ENCODE measurements at places on chromosomes 7 and 10.

- no peak for DNase-seq
These were observed 43.7 kb downstream of the ZNF273 start for GRCh38 chr7:64946772-64947171.

DNA sequence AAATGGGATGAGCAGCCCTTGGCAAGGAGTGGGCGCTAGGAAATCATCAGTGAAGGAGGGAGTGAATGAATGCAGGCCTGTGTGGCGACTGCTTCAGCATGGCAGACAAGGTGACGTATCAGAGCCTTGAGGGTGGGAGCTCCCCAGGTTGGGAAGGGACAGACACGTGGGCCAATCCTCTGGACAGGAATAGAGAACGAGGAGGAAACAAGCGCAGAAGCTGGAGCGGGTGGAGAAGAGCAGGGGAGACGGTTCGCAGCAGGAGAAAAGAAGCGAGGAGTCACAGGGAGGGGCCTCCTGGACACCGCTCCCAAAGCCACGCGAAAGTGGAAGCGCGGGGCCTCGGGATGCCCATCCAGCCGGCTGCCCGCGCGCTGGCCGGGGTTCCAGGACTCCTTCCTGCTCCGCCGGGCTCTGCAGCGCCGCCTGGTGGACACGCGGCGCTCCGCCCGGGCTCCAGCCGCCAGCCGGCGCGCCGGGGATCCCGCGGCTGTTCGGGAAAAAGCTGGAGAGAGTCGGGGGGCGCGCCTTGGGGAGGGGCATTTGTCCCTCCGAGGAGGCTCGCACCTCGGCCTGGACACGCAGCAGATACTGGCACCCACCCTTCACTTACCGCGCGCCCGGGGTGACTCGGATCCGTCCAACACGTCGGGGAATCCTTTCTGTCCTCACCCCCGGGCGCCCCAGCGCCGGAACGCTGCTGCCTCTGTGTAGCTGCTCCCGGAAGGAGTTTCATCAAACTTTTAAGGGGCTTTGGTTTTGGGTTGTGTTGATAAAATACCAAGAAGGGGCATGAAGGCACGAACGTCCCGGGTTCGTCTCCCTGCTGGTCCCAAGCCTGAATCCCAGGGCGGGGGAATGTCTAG, 6.3 kb downstream of the ZNF503 start:
- peak; percentile 47 for DNase-seq

DNA sequence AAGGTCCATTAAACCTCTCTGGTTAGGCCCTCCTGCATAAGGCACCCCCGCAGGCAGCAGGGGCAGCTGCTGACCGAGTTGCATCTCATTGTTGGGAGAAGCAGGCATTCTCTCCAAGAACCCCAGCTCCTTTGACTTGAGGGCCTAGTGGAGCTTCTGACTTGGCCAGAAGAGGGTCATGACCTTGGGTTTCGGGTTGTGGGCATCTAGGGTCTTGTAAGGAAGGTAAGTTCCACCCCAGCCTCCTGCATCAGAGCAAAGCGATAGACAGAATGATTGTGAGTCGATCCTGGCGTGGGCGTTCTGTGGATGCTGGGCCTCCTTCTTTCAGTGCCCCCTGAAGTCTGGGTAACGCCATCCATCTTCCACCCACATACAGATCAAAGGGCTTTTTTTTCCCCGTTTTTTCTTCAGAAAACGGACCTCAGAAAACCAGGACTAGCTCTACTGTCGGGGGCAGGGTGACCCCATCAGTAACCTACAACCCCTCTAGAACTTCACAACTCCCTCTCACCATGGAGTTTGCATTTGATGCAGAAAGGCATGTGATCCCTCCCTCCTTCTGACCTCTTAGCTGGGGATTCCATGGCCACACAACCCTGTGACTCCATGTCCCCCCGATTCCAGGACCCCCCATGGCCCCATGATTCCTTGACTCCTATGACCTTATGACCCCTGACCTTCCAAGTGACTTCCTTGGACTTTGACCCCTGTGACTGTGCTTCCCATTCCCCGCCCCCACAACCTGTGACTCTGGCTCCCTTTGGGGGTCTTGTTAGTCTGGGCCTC, 3.0 kb downstream of the SEMA4G start:
- no peak for DNase-seq

- DNase-seq: no peak
These were observed 177.8 kb upstream of the PLPP4 start for GRCh38 chr10:120279196-120279595.

DNA sequence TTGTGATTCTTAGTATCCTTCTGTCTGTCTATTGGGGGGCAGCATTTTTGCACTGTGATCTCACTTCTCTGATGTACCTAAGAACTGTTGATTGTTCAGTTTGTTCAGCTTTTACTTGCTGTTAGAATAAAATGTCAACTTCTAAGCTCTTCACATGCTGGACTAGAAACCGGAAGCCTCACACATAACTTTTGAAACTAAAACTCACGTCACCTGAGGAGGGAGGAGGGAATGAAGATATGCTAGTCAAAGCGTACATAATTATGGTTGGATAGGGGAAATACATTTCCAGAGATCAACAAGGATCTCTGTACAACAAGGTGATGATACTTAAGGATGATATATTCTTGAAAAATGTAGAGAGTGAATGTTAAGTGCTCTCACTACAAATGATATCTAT, 609.7 kb downstream of the INHBA start:
- no peak for DNase-seq

- no peak for DNase-seq
These were observed 9.7 kb downstream of the MDFIC start for GRCh38 chr7:114931656-114932011.

DNA sequence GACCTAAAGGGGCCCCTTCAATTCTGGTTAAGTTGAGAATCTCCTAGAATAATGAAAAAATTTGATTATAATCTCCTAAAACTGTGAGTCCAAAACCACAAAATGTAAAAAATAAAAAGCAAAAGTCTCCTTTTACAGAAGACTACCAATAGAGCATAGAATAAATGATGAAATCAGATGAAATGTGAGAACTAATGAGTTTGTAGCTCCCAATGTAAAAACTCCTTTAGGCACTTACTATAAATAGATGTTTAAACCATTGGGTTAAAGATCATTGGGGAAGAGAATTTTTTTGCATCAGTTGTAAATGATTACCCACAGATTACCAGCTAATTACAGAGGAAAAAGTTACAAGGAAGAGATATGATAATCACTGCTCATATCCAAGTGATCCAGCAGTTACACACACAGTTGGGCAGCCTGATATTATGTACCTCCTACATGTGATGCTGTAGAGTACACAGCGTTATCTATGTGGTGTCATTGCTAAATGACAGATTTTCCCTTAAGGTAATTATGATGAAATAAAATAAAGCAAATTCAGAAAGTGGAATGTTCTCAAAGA, 282.7 kb upstream of the SEMA3D start:
- peak; percentile 82 for DNase-seq

DNA sequence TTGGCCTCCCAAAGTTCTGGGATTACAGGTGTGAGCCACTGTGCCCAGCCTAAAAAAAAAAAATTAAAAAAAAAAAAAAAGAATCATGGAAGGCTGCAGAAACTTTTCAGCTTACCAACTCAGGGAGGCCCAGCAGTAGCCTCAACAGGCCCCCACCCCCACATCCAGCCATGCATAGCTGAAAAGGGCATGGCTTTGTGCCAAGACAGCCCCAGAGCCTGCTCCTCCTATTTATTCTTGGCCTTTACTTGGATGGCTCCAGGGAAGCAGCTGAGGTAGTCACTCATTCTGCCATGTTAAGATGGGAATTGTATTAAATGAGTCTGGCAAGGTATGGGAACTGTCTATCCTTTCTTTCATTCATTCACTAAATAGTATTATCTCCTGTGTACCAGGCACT, 13.7 kb upstream of the CNNM2 start:
- DNase-seq: no peak

DNA sequence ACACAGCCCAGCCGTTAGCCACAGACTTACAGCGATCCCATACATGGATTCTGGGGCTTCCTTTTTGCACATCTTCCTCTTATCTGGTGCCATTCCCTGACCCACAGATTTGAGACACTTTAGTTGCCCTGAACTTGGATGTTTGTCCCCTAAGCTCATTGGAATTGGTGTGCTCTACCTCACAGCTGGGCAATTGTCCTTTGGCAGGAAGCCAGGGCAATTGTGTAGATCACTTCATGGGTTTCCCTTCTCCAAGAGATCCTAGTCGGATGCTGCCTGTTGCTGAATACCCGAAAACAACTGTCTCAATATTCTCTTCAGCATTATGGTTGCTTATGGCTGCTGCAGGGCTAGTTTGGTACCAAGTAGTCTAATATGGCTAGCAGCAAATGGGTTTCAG, 470.7 kb upstream of the MKI67 start:
- DNase-seq: no peak
